Renal cortical epithelial cell (primary cell): ENCODE measurements at places on chromosomes 5 and 9. TPM values are rescaled to one million over a fixed set of nuclear protein-coding genes. Genes with fewer than 3 reads are reported as not detected.
A peak's percentile ranks its signal among the peaks of the same experiment; 100 is the strongest.

- DNase-seq, result no peak
Observed at GRCh38 chr5:38367966-38368365, 109.6 kb downstream of the EGFLAM start.

ZNF483 gene
- total RNA-seq, result 5.7 and 6.7 TPM in 2 replicates

- no peak for DNase-seq
Observed at GRCh38 chr9:85208666-85209065, 533.1 kb downstream of the AGTPBP1 start.

GRCh38 chr5:61659221-61659696 is 327.2 kb downstream of the ZSWIM6 start:
- DNase-seq, result peak; percentile 42

DNA sequence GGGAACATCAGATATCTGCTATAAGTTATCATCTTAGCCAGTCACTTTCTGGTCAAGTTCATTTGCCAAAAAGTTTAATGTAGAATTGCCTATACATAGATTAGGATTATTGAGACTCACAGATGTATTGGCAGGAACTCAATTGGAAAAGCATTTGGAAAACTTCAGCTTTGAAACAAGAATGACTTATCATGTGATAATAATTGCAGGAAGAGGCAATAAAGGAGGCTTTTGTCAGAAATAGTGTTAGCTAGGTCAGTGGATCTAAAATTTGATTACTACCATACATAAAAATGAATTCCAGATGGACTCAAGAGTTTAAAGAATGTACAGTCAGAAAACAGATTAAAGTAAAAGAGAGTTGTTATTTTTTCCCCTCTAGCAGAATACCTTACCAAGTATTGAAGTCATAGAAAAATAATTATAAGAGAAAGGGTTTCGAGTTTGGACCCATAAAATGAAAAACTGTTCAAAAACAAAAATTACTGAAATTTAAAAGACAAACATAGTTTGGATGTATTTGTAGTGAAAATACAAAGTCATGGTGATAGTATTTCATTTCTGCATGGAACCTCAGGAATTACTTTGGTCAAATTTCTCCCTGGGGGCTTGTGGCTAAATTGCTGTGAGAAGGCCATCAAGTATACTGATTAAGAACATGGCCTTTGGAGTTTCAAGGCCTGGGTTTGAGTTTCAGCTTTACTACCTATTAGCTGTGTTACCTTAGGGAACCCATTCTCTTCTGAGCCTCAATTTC is 159.9 kb downstream of the TMEM38B start:
- no peak for DNase-seq

DNA sequence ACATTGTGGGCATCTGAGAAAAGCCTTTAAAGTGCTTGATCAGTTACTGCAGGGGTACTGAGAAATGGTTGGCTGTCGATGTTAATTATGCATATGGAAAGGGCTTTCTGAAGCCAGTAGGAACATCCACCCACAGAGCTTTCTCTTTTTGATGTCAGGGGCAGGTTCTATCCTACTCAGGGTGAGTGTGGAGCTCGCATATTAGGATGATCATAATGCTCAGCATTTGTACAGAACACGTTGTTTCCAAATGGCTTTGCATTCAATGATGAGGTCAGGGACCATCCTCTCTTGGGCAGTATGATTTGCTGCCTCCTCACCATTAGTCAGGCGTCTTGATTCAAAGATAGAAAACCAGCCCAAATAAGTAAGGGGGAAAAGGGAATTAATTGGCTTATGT is 141.9 kb downstream of the HMHB1 start:
- no peak for DNase-seq

- DNase-seq, result no peak
Observed at GRCh38 chr9:17942498-17942897, 363.6 kb downstream of the SH3GL2 start.

- no peak for DNase-seq
Observed at GRCh38 chr5:27414099-27414498, 375.7 kb upstream of the CDH9 start.

DNA sequence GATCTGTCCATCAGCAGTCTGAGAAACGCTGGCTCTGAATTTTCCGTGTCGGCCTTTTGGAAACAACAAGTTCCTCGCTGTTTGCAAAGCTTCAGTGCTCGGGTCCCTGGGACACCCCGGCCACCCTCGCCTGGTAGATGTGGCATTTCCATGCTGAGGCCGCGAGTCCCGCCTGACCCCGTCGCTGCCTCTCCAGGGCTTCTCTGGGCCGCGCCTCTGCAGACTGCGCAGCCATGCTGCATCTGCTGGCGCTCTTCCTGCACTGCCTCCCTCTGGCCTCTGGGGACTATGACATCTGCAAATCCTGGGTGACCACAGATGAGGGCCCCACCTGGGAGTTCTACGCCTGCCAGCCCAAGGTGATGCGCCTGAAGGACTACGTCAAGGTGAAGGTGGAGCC is 4.7 kb downstream of the NTNG2 start:
- no peak for DNase-seq

DNA sequence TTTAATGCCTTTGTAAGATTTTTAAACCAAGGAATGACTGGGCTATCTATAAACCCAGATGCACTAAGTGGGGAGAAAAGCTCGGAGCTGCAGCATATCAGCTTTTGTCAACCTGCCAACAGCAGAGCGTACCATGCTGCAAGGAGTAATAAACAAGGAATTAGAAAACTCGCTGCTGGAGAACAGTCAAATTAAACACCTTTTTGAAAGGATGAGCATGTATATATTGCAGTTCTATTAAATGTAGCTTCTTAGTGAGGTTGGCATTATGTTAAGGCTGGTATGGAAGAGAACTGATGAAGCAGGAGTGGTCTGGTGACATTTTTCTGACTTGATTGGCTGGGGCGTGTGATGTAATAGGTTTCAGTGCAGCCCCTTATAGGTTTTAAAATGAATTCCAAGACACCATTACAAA is 74.7 kb downstream of the PIK3R1 start:
- DNase-seq, result peak; percentile 51

DNA sequence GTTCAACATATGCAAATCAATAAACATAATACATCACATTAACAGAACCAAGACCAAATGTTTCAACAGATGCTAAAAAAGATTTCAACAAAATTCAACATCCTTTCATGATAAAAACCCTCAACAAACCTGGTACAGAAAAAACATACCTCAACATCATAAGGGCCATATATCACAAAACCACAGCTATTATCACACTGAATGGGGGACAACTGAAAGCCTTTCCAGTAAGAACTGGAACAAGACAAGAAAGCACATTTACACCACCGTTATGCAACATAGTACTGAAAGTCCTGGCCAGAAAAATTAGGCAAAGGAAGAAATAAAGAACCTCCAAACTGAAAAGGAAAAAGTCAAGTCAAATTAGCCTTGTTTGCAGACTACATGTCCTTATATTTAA is 93.6 kb downstream of the DTWD2 start:
- DNase-seq, result no peak

- no peak for DNase-seq
Observed at GRCh38 chr9:91814753-91815152, 135.3 kb downstream of the ROR2 start.

DNA sequence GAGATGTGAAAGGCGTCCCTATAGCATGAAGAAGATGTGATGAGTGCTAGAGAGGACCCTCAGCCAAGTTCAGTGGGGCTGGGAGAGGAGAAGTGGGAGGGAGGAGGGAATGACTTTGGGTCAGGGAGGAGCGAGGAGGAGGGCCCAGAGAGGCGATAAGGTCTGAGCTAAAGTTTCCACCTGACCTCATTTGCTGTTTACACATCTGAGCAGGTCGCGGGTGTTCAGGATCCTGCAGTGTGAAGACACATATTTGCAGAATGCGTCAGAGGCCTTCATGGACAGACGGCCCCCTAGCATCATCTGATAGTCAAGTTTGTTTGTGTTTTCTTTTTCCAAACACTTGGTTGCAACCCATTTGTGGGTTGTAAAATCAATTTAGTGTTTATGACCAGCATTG is 18.9 kb upstream of the IGFBPL1 start:
- peak; percentile 35 for DNase-seq
